Stimulated activated CD4-positive, alpha-beta T cell treated with anti-CD3 and anti-CD28 coated beads, TNF-alpha, amount 100 ng/mL, for 1 hour (primary cell): ENCODE measurements at places on chromosomes 2 and 18.

GRCh38 chr2:8986327-8986976 lies 17.0 kb downstream of the MBOAT2 start:
- no peak for DNase-seq

DNA sequence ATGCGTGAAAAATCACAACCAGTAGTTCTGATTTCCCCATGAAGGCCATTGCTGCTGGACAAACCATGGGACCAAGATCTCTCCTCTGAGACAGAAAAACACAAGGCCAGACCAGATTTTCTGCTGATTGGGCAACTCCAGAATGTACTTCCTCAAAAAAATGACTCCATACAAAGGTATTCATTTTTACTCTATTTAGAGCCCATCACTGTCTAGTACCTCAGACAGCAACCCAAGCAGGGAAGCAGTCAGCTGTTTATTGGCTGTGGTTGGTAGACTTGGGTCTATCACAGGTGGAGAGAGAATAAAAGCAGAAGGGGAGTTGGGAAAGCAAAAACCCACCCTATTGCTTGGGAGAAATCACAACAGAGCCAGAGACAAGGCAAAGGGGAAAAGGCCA lies 219.9 kb downstream of the PIK3C3 start:
- DNase-seq = no peak

DNA sequence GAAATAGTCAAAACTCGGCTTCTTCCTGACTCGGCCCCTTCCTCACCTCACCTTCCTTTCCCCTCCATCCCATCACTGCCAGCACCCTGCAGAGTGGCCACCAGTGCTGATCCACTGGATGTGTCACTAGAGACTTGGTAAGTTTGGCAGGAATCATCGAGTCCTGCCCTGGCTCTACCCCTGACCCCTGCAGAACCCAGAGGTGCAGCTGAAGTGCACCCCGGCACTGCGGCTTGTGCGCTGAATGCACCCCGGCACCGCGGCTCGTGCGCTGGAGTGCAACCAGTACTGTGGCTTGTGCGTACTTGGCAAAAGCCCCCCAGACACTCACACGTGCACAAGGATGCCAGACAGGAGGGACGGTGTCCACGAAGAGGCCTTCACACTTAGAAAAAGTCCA lies 206.5 kb downstream of the SNTG2 start:
- no peak for DNase-seq

DNA sequence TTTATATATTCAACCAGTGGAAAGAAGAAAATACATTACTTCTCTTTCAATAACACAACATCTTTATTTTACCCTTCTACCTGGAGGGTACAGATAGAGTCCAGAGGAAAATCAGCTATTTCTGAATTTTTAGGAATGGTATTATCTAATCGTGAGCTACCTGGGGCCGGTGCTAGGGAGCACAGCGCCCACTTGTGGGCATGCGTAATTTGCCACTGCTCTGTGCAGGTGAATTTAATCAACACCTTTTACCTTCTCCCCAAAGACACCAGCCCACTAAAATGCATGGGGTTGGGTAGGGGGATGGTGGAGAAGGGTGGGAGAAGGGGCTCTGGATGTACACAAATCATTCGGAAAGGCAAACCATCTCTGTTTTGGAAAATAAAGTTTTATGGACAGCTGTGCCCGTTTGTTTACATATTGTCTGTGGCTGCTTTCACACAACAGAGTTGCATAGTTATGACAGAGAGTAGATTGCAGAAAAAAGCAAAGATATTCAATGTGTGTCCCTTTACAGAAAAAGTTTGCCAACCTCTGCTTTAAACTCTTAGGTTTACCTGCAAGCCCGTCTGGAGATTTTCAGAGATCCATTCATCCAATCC lies 51.5 kb upstream of the DCC start:
- DNase-seq = no peak

DNA sequence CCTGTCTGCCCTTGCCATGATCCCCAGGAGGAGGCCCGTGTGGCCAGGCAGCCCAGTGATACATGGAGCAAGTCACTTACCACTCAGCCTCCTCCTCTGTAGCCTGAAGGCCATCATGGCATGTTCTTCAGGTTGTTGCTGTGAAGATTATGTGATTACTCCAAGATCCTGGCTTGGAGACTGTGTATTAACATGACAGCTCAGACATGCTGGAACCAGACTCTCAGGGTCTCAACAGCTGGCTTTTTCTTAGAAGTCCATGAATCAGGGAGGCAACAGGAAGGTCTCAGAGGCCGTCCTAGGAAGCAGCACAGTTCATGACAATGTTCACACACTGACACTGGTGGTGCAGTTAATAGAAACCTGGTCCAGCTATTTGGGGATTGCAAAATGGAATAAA lies 158.6 kb upstream of the TWIST2 start:
- DNase-seq = no peak

DNA sequence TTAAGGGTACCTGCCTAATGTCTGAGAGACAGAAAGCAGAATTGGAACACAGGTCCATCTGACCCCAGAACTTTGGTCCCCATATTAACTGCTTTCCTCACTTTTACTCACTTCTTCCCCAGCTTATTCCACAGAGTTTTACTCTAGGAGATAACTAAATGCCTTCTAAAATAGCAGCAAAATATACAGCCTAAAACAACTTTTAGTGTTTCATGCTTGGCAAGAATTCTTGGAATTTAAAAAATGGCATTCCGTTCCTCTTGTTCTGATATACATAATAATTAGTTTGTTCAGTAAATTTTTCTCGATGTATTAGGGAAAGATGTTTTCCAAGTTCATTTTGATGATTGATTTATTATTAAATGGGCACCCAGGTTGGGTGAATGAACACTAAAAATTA lies 151.9 kb downstream of the FHOD3 start:
- no peak for DNase-seq

DNA sequence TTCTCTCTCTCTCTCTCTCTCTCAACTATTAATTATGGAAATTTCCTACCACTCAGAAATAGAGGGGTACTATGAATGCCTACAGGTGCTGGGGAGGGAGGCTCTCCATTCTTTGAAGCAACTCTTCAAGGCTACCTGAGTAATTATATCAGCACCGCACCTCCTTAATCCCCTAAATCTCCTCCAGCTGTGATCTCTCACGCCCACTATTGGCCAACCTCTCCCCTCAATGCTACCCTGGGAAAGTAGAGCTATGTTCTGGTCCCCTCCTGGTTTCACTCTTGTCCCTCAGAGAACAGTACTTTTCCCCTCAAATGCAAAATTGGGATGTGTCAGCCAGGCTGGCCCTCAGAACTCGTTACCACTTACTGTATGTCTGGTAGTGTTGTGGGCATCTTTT lies 1.6 kb downstream of the MOCOS start:
- no peak for DNase-seq

DNA sequence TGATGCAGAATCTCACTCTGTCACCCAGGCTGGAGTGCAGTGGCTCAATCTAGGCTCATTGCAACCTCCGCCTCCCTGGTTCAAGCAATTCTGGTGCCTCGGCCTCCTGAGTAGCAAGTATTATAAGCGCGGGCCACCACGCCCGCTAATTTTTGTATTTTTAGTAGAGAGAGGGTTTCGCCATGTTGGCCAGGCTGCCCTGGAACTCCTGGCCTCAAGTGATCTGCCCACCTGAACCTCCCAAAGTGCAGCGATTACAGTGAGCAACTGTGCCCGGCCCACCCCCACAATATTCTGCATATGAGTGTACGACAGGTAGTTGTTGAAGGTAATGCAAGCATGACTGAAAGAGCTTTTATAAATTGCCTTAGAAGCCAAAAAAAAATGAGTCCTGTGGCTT lies 1.2 kb downstream of the WDR75 start:
- no peak for DNase-seq

DNA sequence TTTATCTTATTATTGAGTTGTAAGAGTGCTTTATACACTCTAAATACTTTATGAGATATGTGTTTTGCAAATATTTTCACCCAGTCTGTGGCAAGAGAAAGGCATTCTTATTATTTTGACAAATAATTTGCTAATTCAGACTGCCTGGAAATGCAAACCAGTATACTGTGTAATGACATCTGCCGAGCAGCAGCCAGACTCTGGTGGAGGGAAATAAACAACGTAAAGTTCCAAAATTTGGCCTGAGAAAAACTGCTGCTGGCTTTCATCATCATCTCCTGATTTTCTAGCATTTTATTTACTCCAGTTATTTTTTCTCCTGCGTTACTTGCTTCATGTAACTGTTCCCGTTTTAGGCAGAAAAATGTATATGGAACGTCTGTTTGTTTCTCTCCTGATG lies 161.6 kb downstream of the RNF152 start:
- no peak for DNase-seq

DNA sequence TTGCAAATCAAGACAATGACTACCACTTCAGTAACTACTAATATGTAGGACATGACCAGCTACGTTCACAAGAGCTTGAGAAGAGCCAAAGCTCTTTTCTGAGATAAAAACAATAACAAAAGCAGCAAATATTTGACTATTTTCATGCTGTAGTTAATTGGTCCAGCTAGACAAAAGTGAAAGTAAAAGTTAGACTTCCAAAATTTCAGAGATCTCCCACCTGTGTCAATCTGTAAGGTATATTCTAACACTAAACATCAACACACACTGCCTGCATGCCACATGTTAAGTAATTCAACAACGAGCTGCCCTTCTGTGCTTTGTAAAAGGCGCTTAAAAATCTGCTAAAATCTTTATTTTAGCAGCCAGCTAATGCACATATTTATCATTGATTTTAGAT lies 185.9 kb downstream of the SLC39A10 start:
- DNase-seq = no peak

DNA sequence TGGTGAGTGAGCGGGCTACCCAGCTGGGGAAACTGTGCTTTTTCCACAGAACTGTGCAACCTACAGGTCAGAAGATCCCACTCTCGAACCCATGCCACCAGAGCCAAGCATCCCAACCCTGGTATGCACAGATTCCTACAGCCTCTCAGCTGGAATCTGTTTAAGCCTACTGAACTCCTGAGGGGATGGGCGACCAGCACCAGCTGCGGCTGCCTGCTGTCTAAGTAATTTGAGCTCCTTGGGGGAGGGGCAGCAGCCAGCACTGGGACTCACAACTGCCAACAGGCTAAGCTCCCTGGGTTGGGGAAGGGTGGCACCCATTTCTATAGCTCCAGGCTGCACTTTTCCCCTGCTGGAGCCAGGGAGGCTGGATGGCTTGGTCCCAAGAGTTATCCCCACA lies 11.8 kb downstream of the CYP27C1 start:
- no peak for DNase-seq

DNA sequence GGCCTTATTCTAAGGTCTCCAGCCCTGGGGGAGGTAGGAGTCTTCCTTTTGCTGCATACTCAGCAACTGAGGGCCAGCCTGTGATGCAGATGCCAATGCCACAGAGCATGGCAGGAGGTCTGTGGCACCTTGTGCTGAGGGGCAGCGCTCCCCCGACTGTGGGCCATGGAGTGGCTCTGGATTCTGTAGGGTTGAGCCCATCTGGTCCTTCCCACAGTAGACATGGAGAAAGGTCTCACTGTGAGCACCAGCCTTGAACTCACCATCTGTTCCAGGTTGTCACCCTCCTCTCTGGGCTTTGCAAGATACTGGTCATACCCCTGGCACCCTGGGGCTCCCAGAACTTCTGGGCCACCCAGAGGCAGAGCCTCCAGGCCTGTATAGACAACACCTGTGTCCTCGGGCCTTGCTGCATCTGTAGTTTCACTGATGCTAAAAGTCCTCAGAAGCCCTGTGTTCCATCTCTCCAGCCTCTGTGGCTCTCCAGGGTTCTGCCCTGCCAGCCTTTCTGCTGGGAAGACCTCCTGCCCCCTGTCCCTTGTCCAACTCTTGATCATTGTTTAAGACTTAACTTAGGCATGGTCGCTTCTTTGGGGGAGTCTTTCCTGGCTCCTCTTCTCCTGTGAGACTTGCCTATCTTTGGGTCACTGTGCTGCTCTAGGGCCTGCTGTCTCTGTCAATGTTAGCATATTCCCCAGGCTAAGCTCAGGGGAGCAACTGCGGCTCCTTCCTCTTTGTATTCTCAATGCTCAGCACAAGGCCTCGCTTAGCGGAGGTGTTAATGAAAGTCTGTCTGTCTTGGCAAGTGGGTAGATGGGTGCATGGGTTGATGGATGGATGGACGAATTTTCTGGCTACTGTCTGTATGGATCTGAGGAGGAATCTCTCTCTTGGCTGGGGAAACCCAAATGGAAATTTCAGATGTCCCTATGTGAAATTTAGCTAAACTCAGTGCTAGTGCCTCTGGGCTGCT lies 160.9 kb downstream of the DYSF start:
- DNase-seq = no peak

DNA sequence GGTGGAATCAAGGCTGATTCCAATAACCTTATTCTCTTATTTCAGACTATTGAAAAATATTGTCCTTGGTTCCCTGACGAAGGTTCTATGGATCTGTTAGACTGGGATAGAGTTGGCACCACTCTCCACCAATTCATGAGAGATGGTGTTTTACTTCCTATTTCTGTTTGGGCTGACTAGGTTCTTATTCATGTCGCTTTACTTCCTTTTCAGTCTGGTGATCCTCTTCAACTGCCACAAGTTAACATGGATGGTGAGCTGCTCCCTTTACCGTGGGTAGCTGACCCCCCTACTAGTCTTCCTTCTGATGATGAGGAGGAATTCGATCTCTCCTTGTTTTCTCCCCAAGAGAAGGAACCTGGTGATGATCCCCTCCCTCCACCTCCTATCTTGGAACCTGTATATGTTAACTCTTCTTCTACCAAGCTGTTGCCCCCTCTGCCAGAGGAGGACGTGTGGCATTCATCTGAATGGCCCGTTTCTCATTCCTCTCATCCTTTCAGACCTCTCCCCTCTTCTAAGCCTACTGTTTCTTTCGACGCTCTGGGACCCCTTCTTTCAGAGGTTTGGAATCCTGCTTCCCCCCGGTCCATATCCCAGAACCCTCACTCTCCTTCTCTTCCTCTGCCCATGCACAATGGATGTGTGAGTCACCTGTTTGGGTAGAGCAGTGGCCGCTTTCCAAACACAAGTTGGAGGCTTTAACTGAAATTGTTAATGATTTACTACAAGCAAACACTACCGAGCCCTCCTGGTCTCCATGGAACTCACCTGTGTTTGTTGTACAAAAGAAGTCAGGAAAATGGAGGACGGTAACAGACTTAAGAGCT lies 13.5 kb upstream of the CNOT11 start:
- no peak for DNase-seq

DNA sequence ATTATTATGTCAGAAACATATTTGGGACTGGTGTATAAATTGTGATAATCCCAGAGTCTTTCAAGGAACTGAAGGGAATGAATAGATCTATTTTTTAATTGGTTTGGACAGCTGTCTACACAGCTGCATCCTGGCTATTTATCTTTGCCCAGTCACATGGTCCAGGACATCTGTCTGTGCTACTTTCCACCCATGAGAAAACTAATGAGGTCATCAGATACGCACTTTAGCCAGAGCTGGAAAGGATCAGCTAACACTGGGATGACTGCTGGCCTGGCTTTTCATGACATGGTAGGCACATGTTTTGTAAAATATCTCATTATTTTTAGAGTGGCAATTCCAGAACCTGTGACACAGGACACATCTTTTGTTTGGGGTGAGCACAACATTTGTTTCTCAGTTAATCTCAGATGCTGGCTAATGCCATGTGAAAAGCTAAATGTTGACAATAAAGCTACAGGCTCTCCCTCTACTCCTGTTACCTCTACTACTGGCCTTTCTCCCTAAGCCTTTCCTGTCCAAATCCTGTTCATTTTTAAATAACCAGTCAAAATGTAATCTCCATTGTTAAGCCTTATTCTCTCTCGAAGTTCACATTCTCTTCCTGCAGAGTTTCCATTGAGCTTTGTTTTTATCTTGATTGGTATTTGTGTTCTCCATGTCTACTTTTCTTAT lies 500.7 kb downstream of the RIT2 start:
- no peak for DNase-seq
